ENCODE measurements at places on chromosomes 16 and 17.
A peak's percentile ranks its signal among the peaks of the same experiment; 100 is the strongest.

DNA sequence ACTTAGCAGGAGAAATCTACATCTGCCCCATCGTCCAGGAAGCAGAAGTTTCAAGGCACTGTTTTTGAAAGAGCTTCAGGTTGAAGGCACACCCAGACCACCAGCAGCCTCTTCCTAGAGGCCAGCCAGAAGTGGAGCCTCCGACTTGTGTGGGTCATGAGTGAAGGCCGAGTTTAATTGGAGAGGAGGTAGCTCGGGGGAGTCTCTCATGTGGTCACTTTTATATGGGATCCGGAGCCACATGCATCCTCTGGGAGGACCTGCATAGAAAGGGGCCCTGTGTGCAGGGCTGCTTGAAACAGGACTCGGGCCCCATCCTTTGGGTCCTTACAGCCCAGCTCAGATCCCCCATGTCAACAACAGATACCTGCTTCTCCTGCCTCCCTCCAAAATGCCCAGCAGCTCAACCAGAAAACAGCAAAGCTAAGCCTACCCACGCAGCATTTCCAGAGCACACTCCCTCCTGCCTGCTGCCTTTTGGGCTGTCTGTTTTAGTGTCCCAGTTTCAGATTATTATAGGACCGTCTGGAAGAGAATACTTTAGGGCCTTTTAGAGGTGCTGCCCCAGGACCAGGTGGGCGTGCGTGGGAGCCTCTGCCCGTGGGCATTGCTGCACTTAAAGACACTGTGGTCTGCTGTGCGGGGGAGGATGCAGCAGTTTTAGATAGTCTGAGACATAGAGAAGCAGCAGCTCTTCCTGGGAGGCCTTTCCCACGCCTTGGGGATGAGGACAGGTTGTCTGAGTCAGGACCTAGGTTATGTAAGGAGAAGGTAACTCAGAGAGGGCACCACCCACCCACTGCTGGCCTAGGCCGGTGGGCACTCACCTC lies 29.5 kb downstream of the MPRIP start:
- no peak for DNase-seq

- DNase-seq: peak; percentile 26
These were observed 239.8 kb downstream of the CHD9NB start for GRCh38 chr16:52812678-52813556.

GRCh38 chr17:32503251-32504165 lies 16.7 kb downstream of the CDK5R1 start:
- DNase-seq: no peak

DNA sequence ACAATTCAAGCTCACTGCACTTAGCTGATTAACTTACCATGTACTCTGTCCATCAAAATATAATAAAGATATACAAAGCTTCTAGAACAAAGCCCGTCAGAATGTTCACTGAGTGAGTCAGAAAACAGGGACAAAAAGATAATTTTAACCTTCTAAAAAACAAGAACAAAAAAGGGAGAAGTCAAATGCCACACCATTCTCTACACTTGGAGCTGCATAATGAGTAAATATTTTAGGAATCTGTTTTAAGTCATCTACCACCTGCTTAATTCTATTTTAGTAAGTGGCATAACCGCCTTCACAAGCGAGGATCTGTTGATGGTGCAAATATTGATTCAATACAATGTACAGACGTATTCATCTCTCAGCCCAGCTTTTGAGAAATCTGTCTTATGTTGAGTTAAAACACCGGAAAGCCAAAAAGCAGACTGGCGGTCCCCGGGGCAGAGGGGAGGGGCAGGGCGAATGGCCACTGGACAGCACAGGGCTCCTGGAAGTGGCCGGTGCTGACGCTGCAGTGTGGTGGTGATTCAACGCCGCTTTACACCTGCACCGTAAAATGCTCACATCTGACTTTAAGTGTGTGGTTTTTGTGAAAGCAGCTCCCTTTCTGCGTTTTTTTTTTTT lies 20.1 kb downstream of the RAB40B start:
- no peak for DNase-seq

GRCh38 chr17:19361944-19362276 lies 613 bp downstream of the B9D1 start:
- DNase-seq: no peak

- peak; percentile 27 for DNase-seq
These were observed 40.5 kb upstream of the ATP2A3 start for GRCh38 chr17:4004517-4005295.

GRCh38 chr16:89176147-89176690 lies 4.7 kb downstream of the CDH15 start:
- no peak for DNase-seq

- no peak for DNase-seq
These were observed 93.8 kb downstream of the PGS1 start for GRCh38 chr17:78472035-78472905.

DNA sequence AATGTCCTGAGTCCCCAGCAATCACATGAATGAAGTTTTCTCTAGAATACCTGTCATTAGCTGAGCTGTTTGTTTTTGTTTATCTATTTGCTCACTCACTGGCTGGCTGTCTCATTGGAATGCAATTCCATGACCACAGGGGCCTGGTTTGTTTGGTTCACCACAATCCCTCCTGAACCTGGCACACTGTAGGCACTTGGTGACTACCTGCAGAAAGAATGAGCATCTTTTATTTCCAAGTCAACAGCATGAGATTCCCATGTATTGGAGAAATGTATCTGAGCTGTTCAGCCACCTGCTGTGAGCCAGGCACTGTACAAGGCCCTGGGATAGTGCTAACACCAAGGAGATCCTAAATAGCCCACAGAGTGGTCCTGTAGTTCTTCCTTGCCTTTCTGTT lies 345.1 kb downstream of the XYLT1 start:
- peak; percentile 19 for DNase-seq

- DNase-seq: peak; percentile 20
These were observed at the start of gene RAB11FIP4 for GRCh38 chr17:31391496-31391949. TSS of gene RAB11FIP4 (plus strand) at chr17:31391675. CDS start at chr17:31391853, 178 bp downstream.

GRCh38 chr17:50134206-50135110 lies 4.5 kb upstream of the SAMD14 start:
- DNase-seq: no peak

GRCh38 chr17:43530288-43531081 lies 15.7 kb downstream of the ETV4 start:
- DNase-seq: peak; percentile 96

GRCh38 chr17:31079731-31080130 lies 15.0 kb upstream of the NF1 start:
- no peak for DNase-seq

GRCh38 chr17:34420254-34420766 lies 57.3 kb upstream of the CCL1 start:
- peak; percentile 45 for DNase-seq

DNA sequence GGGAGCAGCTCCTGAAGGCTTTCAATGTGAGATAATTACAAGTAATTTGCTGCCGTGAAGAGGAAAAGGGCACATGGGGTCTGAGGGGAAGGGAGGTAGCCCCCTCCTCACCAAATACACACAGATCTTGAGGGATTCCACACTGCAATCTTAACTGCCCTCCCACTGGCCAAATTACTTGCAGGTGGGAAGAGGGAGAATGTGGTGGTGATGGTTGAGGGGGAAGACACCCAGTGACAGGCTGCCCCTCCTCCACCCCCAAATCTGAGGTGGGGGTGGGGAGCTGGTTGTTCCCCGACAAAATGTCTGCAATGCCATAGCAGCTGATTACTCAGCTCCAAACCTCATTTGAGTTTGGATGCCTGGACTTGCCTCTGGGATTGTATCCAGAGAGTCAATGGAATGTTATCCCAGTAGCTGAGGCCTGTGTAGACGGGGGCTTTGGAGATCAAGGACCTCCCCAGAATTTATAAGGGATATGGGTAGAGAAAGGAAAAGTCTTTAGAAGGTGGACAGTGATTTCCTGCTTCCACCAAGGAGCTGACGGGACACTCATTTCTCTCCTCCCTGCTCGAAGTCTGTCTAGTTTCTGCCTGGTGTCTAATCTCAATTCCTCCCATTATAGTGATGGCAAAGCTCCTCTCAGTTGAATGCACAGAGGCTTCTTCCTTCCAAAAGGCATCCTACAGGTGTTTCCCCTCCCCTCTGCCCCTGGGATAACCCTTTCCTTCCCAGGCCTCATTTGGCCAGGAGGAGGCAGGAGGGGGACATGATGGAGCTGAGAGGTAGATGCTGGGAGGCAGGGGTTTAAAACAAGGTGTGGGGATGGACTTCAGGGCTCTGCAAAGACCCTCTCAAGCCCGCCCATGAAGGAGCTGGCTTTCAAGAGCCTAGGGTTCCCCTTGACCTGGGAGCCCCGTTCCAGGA lies 8.7 kb downstream of the DLX4 start:
- no peak for DNase-seq

- peak; percentile 89 for DNase-seq
These were observed 11.3 kb upstream of the COX10 start for GRCh38 chr17:14058051-14058450.

DNA sequence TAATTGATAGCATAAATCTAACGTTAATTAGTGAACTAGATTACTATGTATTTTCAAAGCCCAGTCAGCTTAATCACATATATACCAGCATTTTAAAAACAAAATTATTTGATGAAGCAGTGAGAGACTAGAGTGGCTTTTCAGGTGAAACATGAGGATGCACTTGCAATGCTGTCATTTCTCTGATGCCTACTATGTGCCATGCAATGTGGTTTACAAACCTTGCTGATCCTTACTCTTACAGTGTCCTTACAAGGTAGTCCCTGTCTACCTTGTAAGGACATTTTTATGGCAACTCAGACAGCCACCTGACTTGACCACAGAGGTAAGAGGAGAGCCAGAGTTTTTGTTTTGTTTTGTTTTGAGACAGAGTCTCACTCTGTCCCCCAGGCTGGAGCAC lies 42.7 kb downstream of the CYB5B start:
- no peak for DNase-seq

GRCh38 chr16:4679156-4679849 lies 14.1 kb upstream of the NUDT16L1 start:
- DNase-seq: no peak

DNA sequence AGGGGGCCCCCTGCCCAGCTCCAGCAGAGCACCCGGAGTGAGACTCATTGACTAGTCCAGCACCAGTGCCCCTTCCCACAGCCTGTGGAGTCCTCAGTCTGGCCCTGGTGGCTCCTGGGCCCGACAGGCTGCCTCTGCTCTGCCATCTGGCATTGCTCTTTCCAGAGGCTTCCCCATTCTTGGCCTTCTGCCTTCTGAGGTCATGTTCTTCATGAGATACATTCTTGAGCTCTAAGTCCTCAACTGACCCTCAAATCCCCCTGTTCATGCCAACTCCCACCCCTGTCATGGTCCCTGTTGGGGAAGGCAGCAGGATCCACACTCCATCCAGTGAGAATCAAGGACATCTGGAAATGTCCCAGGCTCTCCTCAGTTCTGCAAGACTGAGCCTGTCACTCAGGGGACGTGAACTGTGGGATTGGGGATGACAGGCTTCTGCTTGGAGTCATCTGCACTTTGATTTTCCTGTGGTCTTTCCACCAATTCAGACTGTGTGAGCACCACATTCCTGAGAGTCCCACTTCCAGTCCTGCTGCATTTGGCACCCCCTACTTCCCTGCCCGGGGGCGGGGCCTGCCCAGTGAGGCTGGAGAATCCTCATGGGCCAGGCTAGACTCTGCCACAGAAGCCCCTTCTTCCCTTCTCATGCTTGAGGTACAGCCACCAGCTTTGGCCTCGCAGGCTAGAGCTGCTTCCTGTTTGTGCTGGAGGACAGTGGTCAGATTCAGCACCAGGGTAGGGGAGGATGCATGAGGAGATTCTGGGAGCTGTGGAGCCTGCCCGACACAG lies 2.7 kb downstream of the TRPV2 start:
- peak; percentile 68 for DNase-seq

DNA sequence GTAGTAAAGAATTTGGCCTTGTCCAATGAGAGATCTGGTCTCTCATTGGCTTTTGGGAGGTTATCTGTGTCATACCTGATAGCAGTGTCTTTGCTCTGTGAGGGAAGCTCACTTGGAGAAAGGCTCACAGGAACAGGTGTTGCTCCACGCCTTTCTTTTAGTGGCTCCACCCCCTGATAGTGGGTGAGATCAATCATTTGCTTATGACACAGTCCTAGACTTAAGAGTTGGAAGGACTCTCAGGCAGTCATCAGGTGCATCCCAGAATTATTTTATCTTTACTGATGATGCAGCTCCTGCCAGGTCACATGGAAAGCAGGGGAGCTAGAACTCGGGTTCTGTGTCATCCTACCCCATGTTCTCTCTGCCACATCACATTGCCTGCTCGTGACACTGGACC lies 59.3 kb downstream of the CENPV start:
- DNase-seq: no peak

GRCh38 chr17:59367657-59368045 lies 36.2 kb downstream of the YPEL2 start:
- no peak for DNase-seq

GRCh38 chr17:8057691-8058114 lies 18.8 kb downstream of the ALOX15B start:
- peak; percentile 69 for DNase-seq

- no peak for DNase-seq
These were observed 92.6 kb downstream of the CACNG3 start for GRCh38 chr16:24348545-24349290.

GRCh38 chr17:47708864-47709541 lies 15.0 kb downstream of the TBKBP1 start:
- DNase-seq: no peak

DNA sequence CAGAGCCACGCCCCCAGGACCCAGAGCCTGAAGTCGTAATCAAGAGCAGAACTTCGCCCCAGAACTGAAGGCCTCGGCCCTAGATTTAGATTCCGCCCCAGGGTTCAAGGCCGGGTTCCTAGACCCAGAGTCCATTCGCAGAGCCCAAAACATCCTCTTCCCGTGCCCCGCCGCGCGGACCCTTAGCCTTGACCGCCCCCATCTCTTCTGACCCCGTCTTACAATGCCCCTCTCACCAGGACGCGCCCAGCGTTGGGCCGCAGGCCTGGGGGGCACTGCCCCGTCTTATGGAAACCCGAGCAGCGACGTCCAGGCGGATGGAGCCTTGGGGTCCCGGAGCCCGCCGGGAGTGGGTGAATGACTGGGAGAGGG lies 5.0 kb downstream of the CD19 start:
- no peak for DNase-seq

DNA sequence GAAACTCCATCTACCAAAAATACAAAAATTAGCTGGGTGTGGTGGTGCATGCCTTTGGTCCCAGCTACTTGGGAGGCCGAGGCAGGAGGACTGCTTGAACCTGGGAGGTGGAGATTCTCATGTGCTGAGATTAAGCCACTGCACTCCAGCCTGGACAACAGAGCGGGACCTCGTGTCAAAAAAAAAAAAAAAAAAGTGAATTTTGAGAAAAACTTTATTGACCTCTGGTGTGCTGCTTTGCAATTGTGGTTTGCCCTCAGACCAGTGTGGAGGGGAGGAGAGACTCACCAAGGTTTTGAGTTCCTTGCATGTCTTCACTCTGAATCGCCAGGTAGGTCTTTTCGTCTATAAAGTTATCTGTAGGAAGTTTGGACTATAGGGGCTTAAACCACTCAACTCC lies 145.2 kb downstream of the CPPED1 start:
- no peak for DNase-seq

Data from fibroblast of skin of abdomen (primary cell).